PC-3 (cell line): ENCODE measurements at places on chromosomes 13 and 19.

DNA sequence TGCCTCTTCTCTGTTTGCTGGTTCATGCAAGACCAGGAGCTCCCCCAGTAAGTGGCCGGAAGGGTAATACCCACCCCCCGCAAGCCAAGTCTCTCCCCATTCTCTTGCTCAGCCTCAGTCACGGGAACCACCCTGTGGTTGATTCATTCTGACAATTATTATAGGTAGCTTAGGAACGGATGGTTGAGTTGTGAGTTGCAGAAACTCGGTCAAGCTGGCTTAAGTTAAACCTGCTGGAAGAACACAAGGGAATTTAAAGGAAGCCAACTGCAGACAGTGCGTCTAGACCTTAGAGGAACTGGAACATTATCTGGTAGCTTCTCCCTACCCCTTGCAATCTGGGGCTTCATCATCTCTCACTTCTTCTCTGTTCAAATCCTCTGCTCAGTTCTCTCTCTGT, 8.9 kb downstream of the FPR1 start:
- DNase-seq = peak; percentile 42

GRCh38 chr19:49488863-49489537, 1.6 kb downstream of the RPL13A start:
- no peak for DNase-seq

- no peak for DNase-seq
These were observed 1255.4 kb upstream of the SPRY2 start for GRCh38 chr13:81596224-81596753.

GRCh38 chr19:18637673-18638630, 1.1 kb downstream of the KLHL26 start:
- DNase-seq = peak; percentile 44

GRCh38 chr13:22198001-22198400, 527.1 kb downstream of the FGF9 start:
- no peak for DNase-seq

GRCh38 chr13:61052175-61052574, 363.5 kb downstream of the PCDH20 start:
- DNase-seq = no peak
